Ammon's horn (tissue), 1 donor: ENCODE measurements at places on chromosomes 3 and 15.

DNA sequence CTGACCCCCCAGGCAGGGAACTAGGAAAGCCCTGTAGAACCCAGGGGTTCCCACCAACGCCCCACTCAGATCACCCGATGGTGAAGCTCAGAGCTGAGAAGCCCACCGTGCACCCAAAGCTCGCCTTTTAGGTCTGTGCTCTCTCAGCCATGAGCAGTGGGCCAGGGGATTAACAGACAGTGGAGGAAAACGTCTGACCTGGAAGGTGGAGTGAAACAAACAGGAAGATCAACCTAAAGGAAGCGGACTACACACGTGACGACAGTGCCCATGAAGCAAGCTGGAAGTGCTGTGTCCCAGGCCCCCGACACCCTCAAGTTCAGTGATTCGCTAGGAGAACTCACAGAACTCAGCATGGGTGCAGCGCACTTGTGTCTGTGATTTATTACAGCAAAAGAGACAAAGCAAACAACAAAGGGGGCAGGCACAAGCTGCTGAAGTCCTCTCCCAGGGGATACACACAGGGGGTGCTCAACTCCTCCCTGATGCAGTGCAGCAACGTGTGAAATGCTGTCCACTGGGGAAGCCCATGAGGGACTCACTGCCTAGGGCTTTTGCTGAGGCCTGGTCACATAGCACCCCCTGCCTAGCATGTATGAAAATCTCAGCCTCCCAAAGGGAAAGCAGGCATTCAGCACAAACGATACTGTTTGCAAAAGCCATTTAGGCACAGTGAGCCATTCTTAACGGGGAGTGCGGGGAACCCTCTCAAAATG is 43.5 kb downstream of the CFAP92 start:
- peak; percentile 42 for DNase-seq

DNA sequence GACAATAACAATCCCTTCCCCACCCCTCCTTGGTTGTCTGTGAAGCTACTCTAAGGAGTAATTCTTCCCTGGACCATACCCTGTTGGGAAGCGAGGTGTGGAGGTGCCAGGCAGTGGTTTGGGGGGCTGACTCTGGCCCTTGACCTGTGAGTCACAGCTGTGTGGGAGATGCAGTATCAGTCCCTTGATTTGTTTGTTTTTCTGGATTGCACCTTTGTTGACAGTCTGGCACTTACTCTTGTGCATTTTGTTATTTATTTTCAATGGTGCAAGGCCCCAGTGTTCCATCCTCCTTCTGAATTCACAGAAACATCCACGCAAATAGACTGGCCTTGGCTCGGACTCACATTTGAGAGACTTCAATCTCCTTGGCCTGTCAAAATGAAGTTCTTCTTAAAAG is 29.7 kb downstream of the TMEM45A start:
- no peak for DNase-seq

DNA sequence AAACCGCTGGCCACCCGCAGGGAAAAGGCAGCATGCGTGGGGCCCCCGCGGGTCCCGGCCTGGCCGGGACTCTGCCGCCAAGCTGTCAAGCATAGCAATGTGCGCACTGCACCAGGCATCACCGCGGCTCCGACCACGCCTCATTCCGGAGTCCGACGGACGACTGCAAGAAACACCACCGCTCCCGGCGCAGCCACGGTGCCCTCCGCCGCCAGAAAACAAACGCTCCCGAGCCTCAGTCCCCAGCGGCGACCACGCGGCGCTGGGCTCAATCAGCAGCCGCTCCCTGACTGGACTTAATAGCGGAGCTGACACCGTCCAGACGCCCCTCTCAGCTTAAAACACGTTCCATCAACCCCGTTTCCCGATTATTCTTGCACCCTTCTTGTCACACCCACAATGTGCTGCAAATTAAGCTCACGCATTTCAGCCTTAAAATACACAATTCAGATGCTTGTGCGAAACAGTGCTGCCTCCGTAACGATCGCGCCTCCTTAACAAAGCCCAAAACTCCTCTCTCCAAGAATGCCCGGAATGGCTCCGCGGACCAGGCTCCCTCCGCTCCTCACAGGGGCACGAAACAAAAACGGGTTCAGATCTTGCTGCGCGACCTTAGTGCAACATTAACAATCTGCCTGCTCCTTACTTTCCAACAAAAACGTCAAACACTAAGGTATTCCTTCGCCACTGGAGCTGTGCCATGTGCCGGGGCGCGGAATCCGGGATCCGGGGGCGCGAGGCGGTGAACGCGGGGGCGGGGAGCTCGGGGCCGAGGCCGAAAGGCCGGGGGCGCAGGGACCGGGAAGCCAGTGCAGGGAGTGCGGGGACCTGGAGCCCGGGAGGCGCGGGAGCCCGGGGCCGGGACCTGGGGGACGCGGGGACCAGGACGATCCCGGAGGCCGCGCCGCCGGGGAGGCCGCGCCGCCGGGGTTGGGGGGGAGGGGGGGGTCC is 655 bp downstream of the CYFIP1 start:
- DNase-seq = no peak

- peak; percentile 63 for DNase-seq
These were observed 89.5 kb upstream of the CHD2 start for GRCh38 chr15:92810418-92811138.

DNA sequence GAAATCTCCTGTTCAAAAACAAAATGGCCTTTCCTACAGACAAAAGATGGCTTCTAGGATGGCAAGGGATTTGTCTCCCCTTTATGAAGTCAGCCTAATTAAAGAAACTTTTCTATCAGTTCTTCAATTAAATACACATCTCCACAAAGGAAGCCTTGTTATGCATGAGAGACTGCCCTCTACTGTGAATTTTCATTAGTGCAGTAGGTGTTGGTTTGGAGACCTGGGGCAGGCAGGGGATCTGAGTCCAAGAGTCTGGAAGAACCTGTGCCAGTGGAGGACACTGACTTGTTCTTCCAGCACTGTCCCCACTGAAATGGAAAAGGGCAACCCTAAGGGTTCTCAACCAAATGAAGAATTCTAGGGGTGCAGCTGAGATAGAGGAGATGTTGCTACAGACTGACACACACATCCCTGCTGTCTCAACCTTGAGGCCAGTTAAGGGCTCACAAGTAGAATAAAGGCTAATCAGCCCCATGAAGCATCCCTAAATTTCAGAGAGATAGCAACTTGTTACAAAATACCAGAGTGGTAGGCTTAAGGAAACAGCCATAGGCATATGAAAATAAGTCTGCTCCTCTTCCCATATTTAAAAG is 174.0 kb upstream of the PRICKLE2 start:
- peak; percentile 61 for DNase-seq

GRCh38 chr3:137202941-137203340 is 245.2 kb downstream of the IL20RB start:
- DNase-seq = no peak

DNA sequence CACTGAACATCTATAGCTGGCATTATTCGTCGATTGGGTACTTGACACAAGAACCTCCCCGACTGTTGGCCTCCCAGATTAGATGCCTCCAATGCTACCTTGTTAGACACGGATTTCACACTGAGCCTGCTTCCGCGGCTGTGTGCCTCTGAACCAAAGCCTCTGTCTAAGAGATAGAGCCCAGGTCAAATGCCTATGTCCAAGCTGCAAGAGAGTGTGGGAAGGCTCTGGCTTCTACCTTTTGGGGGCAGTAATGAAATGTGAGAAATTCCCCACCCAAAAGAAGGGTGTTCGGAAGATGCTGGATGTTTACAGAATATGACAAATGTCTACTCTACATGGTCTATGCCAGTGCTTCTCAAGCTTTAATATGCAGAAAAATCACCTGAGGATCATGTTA is 2.0 kb upstream of the RPUSD2 start:
- no peak for DNase-seq

DNA sequence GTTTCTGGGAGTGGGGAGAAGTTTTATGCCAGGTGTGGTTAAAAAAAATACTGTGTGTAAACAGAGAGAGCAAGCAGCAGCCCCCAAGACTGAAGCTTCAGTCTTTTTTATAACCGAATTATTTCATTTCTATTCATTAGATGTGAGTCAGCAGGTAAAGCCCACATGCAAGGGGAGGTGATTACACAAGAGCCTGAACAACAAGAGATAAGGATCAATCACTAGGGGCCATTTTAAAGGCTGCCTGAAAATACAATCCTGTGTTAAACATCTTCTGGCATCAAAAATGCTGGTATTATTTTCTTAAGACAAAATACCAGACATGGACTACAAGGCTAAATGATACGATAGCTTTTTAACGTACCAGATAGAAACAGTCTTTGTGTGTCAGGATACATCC is 217.3 kb downstream of the SUCLG2 start:
- no peak for DNase-seq

- no peak for DNase-seq
These were observed 231.9 kb upstream of the SEMA6D start for GRCh38 chr15:47485419-47485818.

- DNase-seq = no peak
These were observed 413.5 kb downstream of the MECOM start for GRCh38 chr3:169250000-169250399.

- DNase-seq = no peak
These were observed 7.9 kb upstream of the OR4F6 start for GRCh38 chr15:101795455-101795854.

DNA sequence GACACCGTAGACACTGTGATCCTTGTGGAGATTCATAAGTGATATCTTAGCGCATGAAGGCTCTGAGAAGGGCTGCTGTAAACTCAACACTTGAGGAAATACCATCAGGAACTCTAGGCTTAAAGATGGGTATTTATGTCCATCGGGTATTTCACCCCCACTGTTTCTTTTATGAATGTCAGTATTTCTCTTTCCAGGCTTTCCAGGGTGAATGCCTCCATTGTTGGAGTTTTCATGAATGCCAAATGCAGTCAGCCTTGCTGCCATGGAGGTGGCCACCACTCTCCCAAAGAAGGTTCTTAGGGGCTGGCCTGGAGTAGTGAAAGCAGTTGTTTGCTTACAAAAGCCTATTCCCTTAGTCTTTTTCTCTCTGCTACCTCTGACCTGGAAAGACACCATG is 259.2 kb downstream of the SLCO3A1 start:
- DNase-seq = peak; percentile 35
